ENCODE measurements at places on chromosomes 12 and 14.
A peak's percentile ranks its signal among the peaks of the same experiment; 100 is the strongest.

DNA sequence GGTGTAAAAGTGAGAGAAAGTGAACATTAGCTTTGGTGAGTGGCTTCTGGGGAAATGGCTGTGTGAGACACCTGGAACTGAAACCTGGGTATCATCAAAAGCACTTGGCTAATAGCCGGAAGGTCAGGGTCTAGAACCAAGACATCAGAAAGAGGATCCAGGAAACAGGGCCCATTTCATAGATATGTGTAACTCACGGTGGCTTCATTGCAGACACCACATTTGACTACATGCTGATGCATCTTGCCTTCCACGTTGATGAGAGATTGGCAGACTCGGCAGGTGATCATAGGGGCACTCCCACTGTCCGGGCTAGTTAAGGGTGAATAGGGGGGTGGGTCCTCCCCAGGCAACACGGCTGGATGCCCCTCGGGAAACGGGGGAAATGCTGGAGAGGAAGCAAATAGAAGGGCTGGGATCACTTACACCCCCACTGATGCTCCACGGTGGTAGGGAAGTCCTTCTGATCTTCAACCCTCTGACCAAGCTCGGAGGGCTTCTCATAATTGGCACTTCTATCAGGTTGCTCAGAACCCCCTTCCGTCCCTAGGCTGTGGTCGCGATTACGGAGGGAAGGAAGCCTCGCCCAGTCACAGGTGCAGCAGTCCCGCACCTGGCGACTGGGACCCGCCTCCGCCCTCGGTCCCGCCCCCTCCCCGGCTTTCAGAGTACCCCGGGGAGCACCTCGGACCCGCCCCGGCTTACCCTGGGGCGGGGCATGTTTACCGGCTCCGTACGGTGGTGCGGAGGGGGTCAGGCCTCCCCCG is 593 bp downstream of the PIP4P1 start:
- peak; percentile 49 for DNase-seq

DNA sequence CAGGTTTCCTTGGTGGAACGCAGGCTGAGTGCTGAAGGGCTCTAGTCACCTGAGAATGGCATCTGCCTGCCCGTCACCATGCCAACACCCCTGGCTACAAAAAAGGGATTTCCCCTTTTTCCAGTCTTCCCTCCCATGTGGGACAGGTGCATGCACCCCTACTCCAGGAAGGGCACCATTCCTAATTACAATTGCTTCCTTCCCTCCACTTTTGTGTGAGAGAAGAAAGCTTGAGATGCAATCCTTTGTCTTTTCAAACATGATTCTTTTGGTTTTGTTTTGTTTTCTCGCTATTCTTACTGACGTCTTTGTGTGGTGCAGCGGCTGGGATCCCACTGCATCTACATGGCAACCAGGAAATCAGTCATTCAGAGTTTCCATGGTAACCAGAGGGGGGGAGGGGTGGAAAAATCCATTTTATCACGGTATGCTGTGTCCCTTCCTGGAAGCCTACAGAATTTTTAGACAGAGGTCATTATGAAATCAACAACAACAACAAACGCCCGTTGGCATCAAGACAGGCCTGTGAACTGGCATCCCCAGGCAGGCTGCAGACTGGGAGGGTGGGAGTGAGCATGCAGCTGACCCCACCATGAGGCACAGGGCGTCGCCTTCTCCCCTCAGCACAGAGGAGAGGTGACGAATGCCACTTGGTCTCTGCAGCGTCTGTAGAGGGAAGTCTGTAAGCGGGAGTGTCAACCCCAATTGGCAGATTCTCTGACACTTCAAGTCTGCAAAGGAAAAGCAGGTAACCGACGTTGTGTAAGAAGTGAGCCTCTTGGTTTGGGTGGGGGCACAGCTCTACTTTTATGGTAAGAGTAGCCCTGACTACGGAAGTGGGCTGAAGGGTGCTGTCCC is 13.6 kb upstream of the GNG2 start:
- peak; percentile 89 for DNase-seq

DNA sequence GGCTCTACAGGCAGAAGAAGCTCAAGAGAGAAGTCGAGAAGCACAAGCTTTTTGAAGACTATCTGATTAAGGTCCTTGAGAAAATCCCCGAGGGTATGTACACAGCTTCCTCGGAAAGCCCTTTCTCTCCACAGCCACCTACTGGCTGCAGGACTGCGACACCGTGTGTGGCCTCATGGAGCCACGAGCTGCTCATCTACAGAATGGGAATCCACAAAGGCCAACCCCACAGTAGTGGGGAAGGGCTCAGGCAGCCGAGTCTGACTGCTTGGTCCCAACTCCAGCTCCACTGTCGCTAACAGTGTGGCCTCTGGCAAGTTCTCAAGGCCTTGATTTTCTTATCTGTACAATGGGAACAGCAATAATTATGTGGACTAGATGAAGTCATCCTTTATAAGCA is 2.5 kb downstream of the CCDC197 start:
- DNase-seq, result no peak

- peak; percentile 41 for DNase-seq
Measured at GRCh38 chr12:79217306-79217705, 352.7 kb downstream of the SYT1 start.

DNA sequence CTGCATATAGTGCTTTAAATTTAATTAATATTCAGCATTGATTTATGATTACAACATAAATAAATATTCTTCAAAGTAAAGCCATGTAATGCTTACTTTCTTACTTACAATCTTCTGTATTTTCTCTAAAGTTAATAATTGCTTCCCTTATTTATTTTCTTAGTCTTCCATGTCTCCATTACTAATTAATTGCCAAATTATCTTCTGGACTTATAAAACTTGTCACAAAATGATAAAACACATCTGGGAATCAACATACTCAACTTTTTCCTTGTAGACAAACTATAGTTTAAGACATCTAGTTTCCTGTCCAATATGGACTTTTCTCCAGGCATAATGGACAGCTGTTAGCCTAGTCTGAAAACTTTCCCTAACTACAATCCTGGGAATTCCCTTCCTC is 466.6 kb downstream of the FLRT2 start:
- no peak for DNase-seq

DNA sequence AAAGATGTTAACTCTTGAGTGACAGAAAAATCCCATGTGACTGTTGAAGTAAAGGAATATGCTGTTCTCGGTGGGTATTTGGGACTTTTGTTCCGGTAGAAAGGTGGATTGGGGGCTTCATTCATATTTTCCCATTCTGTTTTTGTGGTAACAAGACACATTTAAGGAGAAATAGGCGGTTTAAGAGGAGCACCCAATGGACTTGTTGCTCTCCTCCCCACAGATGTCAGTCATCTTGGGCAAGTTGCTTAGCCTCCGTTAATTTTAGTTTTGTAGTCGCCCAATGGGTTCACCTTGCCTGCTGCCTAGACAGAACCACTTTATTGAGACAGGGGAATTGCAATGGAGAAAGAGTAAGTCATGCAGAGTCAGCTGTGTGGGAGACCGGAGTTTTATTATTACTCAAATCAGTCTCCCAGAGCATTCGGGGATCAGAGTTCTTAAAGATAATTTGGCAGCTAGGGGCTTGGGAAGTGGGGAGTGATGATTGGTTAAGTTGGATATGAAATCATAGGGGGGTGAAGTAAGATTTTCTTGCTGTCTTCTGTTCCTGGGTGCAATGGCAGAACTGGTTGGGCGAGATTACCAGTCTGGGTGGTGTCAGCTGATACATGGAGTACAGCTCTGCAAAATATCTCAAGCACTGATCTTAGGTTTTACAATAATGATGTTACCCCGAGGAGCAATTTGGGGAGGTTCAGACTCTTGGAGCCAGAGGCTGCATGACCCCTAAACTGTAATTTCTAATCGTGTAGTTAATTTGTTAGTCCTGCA is 50.3 kb downstream of the SLC38A1 start:
- DNase-seq, result no peak

- DNase-seq, result no peak
Measured at GRCh38 chr12:57611108-57611826, at the start of gene ARHGEF25. ARHGEF25 (plus strand) TSS chr12:57611435; CDS start chr12:57611895, 460 bp downstream.

DNA sequence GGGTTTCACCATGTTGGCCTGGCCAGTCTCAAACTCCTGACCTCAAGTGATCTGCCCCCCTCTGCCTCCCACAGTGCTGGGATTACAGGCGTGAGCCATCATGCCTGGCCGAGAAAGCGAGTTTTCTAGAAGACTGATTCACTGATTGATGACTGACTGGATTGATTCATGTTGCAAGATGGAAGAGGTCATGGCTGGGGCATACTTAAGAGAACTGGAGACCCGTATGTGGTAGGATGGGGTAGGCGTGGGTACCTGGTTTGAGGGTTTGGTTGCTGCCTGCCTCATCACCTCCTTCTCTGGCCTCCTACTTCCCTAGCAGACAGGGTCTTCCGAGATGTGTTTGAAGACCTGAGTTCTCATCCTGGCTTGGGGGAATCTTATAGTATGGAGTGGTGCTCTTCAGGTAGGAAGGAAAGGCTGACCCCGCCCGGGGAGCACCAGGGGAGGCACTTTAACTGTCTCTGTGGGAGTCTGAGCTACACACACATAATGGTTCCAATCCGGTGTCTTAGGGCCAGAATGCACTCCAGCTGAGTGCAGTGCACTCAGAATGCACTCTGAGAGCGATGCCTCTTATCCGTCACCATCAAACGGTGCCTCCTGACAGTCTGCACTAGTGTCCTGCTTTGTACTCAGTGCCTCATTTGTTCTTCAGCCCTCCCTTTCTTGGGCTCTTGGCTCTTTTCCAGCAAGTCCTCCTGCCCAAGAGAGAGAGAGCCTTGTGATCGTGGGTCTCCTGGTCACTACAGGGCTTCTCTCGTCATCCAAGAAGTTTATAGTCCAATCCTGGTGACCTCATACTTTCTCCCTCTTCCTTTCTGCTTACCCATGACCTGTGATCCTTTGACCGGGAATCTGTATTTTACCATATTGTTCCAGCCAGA is 19.7 kb downstream of the PLEKHG3 start:
- no peak for DNase-seq

DNA sequence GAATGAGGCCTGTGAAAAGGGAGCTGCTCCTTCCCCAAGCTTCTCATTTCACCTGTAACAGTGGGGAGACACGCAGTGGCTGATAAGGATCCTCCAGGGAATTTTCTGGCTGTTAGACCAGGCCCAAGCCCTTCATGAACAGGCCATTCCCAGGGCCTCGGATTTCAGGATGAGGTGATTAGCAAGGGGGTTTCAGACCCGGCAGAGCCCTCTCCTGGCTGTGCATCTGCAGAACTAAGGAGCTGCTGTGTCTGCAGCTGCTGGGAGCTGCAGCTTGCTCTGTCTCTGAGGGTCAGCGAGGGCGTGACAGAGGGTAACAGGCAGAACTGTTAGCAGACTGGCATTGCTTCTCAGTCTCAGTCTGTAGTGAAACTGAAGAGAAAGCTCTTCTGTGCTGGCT is 110.4 kb downstream of the KCNA5 start:
- DNase-seq, result no peak

DNA sequence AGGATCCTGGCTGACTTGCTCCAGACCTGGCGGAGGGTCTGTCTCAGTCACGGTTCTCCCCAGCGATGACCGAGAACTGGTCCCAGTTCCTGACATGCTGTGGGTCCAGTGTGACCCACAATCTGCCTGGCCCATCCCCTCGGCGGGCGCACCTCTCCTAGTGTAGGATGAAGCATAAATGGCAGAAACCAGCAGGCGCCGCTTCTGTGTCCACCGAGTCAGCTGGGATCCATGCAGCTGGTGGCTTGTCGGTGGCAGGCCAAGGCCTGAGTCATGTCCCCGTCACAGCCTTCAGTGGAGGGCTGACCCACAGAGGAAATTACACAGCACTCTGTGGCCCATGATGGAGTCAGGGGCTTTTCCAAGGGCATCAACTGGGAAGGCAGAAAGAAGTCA is 38.5 kb downstream of the NFKBIA start:
- no peak for DNase-seq

DNA sequence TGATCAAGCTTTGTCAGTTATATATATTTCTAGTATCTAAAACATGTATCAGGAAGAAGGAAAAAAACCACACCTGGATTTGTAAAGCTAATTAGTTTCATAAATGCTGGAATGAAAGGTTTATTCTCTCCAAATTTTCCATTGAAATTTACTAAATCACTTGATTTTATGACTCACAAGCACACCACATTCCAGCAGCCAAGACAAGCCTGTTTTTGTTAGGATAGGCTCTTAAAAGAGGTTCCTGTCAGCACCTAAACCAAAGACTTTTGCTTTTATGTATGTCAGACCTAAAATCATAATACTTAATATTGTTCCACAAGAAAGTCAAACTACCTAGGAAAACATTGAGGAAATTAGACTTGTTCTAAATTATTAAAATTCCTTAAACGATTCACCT is 85.3 kb upstream of the PAWR start:
- no peak for DNase-seq

DNA sequence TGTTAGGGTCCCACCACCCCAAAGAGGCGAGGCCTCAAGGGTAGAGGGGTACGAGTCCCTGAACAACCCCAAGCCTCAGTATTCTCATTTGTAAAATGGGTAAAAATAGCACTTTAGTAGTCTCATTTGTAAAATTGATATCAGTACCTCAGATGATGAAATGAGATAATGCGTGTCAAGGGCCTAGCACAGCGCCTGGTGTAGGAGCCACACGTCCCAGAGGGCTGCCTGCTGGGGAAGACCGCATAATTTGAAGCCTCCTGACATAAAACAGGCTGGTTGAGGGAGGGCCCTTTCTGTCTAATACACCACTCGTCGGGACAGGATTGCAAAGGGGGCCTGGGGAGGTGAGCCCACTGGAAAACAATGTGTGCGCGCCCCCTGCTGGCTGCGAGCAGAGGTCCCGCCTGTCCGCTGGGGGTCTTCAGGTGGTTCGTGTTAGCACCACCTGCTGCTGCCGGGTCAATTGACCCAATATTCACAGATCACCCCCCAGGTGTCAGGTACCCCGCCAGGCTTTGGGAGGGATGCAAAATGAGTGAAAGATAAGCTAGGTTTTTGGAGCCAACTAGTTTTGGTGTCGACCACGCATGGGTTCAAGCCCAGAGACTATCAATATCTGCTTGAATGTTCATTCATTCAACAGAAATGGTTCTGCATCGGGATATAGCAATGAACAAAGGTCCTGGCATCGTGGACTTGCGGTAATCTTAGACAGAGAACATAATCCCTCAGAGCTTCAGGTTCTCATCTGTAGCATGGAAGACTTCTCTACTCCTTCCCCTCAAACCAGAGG is 24.7 kb upstream of the IRF2BPL start:
- DNase-seq, result no peak

GRCh38 chr14:92950773-92951172 is 27.8 kb downstream of the CHGA start:
- DNase-seq, result no peak

DNA sequence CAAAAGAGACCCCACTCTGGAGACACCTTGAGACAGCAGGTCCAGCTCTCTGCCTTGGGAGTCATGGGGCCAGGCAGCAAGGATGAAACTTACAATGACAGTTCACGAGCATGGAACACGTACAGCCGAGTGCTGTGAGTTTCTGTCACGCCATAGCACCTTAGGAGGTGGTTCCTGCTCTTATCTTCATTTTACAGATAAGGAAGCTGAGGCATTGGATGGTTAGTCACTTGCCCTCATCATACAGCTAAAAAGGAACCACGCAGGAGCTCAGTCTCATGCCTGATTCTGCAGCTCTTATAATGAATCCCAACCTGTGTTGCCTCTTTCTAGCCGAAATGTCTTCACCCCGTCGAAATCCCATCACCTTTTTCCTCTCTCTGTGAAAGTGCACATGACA is 39.9 kb downstream of the C14orf132 start:
- DNase-seq, result no peak
